Stimulated activated naive CD8-positive, alpha-beta T cell treated with anti-CD3 and anti-CD28 coated beads, Interleukin-15, Interleukin-2, amounts not matched to agents 100 U/mL and 50 U/mL, for 24 hours (primary cell): ENCODE measurements at places on chromosomes 6 and 20.
A peak's percentile ranks its signal among the peaks of the same experiment; 100 is the strongest.

- no peak for DNase-seq
Measured at GRCh38 chr20:50514750-50515149, 4.6 kb downstream of the PTPN1 start.

DNA sequence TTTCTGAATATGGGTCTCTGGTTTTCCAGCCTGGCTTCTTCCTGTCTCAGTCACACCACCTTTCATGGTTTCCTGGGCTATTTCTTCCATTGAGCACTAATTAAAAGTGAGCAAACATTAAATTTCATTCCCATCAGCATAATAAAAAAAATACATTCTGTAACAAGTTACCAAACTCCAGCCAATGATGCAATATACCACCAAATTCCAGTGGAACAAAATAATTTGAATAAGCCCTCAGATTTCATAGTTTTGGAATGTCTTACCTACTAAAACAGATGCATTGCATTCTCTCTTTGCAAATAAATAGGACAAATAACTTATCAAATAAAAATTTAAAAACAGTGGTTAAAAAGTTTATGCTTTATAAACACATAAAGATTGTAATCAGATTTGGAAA is 97.8 kb upstream of the PRDM1 start:
- no peak for DNase-seq

GRCh38 chr6:24072038-24072746 is 53.8 kb upstream of the NRSN1 start:
- no peak for DNase-seq

DNA sequence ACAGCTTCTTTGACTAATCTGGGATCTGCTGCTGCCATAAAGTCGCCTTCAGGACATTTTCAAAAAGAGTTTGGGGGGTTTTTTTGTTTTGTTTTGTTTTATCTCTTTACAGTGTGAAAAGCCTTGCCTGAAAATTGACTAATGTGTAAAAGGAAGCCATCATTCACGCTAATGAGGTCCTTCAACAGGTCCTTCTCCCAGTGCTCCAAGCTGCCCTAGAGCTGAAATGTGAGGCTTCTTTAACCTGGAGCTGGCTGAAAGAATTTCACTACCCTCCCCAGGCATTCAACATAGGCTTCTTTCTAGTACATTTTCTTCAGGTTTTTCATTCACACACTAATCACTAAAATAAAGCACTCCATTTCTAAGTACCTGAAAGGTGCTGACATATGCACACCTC is 145.1 kb upstream of the PRDM1 start:
- DNase-seq, result no peak

GRCh38 chr20:17491041-17491440 is 40.1 kb downstream of the BFSP1 start:
- no peak for DNase-seq

DNA sequence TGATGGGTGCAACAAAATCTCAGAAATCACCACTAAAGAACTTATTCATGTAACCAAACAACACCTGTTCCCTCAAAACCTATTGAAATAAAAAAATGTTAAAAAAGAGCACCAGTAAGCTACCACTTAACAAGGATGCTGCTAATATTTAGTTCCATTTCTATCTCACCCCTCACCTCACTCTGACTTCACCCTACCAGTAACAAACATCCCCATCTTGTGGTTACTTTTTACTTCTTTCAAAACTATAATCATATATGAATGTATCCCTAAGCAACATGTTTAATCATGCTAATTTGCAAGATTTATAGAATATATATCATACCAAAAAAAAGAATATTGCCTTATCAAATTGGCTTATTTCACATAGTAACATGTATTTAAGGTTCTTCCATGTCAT is 27.4 kb upstream of the SLC24A3 start:
- no peak for DNase-seq

DNA sequence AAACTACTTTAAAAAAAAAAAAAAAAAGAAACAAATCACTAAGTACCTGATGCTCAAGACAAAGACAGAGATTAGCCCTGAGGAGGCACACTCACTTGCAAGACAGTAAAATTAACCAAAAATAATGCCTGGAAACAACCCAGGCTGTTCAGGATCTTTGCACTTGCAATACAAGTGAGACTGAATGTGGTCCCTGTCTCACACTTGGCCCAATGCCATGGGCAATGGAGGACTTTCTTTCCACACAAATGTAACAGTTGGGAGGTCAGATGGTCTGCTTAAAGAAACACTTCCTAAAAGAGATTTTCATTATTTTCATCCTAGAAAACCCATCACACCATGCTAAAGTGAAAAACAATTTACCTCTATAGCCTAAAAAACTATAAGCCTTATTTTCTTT is 16.2 kb downstream of the STAU1 start:
- no peak for DNase-seq

GRCh38 chr20:17936761-17937732 is 31.5 kb downstream of the SNX5 start:
- no peak for DNase-seq

DNA sequence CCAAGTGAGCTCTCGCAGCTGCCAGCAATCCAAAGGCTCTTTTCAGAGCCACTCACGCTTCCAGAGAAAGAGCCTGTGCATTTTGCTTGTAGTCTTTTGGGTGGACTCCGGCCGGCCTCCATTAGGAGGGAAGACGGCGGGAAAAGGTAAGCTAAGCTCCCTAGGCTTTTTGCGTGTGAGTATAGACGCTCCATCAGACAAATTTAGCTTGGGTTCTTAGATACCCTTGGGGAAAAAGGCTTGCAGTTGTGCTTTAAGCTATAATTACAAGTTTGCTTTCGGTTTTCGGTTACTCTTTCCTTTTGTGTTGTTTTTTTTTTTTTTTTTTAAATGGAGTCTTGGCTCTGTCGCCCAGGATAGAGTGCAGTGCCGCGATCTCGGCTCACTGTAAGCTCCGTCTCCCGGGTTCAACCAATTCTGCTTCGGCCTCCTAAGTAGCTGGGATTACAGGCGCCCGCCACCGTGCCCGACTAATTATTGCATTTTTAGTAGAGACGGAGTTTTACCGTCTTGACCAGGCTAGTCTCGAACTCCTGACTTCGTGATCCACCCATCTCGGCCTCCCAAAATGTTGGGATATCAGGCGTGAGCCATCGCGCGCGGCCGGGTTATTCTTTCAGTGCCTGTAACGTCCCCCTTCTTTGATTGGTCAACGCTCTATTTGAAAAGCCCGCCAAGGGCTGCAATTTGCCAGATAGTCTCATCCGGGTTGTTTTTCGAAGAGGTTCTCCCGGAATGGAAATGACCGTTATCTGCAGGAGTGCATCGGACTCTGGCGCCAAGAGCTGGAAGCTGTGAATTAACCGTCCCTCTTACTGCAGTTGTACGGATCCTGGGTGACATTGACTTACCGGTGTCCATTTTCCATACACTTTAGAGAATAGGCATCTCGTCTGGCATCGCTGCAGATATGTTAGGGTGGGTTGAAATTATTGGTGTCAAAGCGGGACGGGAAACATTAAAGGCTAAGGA is 18.1 kb downstream of the OR2B2 start:
- peak; percentile 79 for DNase-seq

- peak; percentile 16 for DNase-seq
Measured at GRCh38 chr20:1415667-1416468, 23.0 kb upstream of the FKBP1A start.

DNA sequence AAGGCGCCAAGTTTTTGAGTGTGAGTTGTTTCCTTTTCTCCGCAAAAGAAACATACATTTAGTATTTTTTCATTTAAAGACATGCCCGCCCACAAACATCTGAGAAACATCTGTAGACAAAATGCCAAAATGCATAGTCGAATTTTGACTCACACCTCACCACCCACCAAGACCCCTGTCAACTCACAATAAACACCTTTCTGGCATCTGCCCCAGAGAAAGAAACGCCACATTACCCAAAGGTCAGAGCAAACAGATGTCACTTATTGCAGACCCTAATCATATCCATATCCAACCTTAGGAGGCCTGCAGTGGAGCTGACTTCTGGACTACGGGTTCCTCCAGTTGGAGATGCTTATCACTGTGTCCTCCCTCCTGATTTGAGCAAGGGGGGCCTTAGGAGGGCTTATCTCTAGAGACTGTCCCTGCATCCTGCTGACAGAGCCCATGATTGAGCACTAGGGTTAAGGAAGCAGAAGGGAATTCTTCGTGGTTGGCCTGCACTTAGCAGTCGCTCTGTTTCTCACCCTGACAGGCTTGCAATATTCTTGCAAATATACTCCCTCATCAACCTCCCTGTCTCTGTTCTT is 90.5 kb upstream of the TBX18 start:
- DNase-seq, result no peak

- no peak for DNase-seq
Measured at GRCh38 chr6:89144354-89144906, 1.4 kb upstream of the PM20D2 start.

GRCh38 chr6:39263303-39264037 is 34.2 kb upstream of the KCNK5 start:
- DNase-seq, result no peak

DNA sequence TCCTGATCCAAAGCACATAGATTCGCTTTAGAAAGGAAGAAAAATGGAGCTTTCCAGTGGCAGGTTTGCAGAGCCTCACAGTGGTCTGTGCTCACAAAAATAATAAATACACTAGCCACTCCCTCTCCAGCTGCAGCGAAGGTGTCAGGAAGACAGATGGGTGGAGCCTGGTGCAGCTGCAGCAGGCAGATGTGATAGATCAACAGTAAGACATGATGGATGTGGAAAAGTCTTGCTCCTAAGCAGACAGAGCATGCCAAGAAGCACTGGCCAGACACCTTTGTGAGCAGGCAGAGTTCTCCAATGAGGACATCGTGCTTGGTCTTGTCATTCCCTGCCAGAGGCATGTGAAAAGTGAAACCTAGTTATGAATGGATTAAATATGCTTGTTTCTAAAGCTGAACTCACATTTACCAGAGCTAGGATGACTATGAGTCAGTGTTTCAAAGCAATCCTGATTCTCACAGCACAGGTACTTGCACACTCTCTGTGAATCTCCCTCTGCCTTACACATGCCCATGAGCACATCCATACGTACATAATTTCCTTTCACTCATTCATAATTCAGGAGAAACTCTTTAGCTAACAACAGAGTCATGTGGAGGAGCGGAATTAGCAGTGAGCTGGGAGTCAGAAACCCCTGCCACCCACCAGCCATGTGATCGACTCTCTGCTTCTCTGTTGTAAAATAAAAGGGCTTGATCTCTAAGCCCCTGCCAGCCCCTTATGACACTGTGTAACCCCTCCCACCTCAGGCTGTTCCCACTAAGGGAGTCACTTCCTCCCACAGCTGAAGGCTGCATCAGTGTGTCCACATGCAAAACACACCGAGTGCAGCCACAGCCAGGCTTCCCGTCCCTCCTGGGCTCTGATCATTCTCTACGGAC is 111.2 kb downstream of the SCML4 start:
- DNase-seq, result peak; percentile 60

DNA sequence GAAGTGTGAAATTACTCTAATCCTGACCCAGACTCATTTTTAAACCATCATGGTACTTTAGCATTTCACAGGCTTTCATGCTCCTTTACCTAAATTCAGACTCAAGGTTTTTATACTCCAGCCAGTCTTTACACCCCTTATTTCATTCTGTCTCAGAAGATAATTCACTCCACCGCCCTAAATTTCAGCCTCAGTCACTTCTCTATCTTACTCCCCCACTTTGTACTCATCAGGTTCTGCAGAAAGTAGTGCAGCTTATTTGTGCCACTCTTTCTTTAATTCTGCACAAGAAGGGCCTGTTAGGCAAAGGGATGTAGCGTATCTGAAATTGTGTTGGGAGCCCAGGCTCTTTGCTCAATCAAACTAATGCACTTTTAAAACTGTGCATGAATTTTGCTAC is 205.5 kb downstream of the ARHGAP18 start:
- DNase-seq, result no peak

- no peak for DNase-seq
Measured at GRCh38 chr6:23213651-23214050, 644.3 kb downstream of the HDGFL1 start.

DNA sequence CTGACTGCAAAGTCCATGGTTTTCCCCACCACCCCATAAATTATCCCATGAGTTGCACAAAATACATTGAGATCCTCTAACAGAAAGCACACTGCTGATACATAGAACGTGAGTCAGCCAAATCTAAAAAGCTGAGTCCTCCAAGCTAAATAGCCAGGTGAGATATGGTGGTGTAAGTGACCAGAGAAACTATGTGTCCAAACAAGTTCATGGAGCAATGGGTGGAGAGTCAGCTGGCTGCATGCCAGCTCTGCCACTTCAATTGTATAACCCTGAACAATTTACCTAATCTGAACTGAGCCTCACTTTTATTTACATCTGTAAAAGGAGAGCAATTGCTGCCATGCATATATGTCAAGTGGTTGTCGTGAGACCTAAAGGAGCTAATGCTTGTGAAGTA is 9.7 kb downstream of the SNAP25 start:
- no peak for DNase-seq

- no peak for DNase-seq
Measured at GRCh38 chr20:62198496-62198895, 15.7 kb downstream of the MTG2 start.
